ENCODE measurements at places on chromosomes 4 and X. TPM values are rescaled to one million over a fixed set of nuclear protein-coding genes. Genes with fewer than 3 reads are reported as not detected.

MUC7 gene
- not detected for polyA plus RNA-seq

GLOD5 gene
- polyA plus RNA-seq, result 12.9 TPM

KLHL34 gene
- 1.3 TPM for polyA plus RNA-seq

GPR119 gene
- 1.4 TPM for polyA plus RNA-seq

ADGRG4 gene
- polyA plus RNA-seq, result 0.81 TPM

VCX3B gene
- not detected for polyA plus RNA-seq

SPANXB1 gene
- not detected for polyA plus RNA-seq

CT47B1 gene
- polyA plus RNA-seq, result not detected

NLRP2B gene
- not detected for polyA plus RNA-seq

ARL9 gene
- 2.1 TPM for polyA plus RNA-seq

ITGB1BP2 gene
- polyA plus RNA-seq, result 1.6 TPM

PPEF2 gene
- polyA plus RNA-seq, result 0.09 TPM

AMER1 gene
- polyA plus RNA-seq, result 4.9 TPM

SSX2 gene
- polyA plus RNA-seq, result not detected

NWD2 gene
- polyA plus RNA-seq, result not detected

Measured in small intestine (tissue), 16 donors.